ENCODE measurements at places on chromosomes 12 and 14.

DNA sequence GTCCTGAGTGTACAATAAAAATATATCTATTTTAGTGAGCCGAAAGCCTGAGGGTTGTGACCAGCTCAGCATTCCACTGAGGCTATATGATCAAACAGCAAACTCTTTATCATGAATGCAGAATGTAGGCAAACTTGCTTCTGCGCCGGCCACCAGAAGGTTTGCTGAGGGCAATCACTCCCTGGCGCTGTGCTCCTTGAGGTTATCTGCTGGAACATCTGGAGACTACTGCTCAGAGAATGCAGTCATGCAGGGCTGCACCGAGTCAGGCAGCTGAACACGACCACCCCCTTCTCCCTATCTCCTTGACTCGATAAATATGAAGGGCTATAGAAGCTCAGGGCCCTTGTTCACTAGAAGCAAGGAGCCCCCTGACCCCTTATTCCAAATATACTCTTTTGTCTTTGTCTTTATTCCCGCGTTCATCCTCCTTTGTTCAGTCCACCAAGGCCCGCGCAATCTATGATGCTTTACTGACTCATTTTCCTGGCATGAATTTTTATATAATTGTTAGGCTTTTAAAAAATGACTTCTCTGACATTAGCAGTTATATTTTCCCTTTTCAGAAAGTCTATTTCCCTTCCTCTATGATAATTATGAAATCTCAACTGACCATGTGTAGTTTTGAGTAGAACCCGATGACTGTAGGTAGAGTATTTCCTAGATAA lies 1089.3 kb downstream of the SLC16A7 start:
- DNase-seq, result no peak

GRCh38 chr14:101215927-101216326 lies 312.4 kb upstream of the RTL1 start:
- no peak for DNase-seq

DNA sequence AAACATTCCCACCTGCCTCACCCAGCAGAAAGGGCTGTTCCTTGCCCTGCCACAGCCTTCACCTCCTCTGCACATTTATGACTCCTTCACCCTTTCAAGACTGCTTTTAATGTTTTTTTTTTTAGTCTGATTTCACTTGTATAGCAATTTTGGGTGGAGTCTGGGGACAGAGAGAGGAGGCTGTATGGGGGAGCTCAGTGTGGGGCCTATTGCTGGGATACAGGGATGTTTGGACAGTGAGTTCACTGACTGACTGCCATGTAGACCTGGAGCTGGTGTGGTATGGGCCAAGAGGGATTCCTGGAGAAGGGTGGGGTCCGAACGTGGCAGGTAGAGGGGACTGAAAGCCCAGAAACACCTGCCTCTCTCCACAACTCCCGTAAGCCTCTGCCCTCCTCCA lies 1.9 kb upstream of the KRT85 start:
- DNase-seq, result no peak

DNA sequence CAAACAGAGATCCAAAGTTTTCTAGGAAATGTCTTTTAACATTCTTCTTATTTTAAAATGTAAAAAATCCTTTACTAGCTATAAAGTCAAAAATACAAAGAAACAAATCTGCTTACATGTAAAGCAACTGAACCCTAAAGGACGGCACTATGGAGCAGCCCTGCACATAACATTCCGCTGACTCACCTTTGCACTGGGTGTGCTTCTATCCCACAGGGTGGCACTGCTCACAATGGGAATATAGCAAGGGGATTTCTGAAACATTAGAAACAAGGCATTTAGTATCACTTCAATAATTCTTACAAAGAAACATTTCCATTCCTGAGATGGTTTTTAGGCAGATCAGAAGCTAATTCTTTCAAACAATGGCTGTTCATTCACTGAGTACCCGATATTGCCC lies 94.3 kb downstream of the C12orf42 start:
- DNase-seq, result no peak

GRCh38 chr12:111450676-111451075 lies 45.0 kb downstream of the SH2B3 start:
- DNase-seq, result no peak

DNA sequence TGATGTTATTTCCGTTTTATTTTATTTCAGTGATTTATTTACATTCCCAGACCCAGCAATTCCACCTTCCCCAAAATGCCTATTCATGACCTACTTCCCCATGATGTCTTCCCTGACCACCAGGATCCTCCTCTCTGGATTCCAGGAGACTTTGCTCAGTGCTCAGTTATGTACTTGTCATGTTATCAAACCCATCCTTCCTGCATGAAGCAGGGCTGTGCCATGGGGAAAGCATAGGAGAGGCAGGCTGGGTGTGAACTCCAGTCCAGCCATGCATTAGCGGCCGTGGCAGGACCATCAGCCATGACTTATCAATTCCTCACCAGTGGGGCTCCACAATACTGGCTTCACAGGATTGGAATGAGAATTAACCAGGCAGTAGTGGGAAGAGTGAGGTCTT lies 57.8 kb downstream of the B4GALNT3 start:
- no peak for DNase-seq

- no peak for DNase-seq
These were observed 228.4 kb upstream of the CAND1 start for GRCh38 chr12:67040861-67041137.

DNA sequence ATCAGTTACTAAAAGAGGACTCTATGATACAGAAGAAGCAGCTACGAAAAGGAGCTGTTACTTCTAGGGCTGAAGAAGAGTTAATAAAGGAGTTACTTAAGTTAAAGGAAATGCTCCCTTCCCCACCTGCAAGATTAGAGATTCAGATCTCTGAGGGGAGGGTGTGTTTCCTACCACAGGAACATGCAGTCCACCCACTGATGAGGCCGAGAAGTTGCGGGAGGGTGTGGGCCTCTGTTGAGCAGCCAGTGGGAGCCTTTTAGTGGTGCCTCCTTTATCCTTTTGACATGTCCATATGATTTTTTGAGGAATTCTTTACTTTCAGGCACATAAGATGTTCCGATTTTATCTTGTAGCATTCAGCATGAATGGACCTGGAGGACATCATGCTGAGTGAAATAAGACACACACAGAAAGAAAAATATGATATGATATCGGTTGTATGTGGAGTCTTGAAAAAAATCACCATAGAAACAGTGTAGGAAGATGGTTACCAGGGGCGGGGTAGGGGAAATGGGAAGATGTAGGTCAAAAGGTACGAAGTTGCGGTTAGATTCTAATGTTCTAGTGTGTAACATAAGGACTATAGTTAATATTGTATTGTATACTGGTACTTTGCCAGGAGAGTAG lies 4.4 kb upstream of the M6PR start:
- DNase-seq, result no peak

GRCh38 chr12:68984796-68985573 lies 52.0 kb upstream of the CPM start:
- DNase-seq, result no peak

GRCh38 chr14:79896009-79896408 lies 315.3 kb downstream of the DIO2 start:
- DNase-seq, result no peak

DNA sequence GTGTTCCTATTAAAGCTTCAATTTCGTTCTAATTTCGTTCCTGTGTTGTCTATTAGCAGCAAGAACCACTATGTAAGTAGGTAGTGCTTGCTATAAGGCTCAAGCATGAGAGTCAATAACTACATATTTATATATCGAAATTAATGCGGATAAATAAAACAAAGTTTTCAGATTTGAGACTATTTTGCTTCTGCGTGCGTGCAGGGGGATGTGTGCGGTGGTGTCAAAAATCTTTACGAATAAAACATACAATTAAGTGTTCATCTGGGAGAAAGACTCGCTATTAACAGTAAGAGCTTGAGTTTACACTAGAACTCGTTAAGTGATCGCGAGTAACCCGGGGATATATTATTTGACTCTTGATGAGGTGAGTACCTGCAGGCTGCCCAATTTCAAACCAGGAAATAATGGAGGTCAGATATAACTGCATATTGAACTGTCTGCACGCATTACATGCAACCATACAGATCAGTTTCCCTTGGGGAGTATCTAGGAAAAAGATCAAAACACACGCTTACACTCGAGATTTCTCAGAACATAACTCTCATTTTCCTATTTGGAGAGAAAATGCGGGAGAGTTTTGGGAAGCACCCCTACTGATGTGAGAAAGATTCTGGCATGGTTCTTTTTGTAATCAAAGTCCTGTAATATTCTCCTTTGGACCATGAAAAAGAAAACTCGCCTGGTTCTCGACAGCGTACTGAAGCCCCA lies 813 bp downstream of the TWF1 start:
- DNase-seq, result no peak

DNA sequence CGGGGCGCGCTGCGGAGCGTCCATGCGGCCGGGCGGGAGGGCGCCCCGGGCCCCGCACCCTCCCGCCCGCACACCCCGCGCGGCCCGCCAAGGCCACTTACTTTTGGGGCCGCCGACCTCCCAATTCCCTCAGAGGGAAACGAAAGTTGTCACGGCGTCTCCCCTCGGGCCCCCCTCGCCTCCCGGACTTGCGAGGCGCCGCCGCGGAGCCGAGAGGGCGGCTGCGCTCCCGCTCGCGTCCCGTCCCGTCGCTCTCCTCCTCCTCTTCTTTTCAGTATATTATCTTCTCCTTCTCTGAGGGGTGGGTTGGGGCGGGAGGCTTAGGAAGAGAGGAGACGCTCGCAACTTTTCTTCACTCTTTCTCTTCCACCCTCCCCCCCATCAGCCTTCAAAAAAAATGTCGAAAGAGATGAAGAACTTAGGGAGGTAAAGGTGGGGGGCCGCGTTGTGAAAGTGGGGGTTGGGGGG lies 613 bp downstream of the DUSP16 start:
- no peak for DNase-seq

DNA sequence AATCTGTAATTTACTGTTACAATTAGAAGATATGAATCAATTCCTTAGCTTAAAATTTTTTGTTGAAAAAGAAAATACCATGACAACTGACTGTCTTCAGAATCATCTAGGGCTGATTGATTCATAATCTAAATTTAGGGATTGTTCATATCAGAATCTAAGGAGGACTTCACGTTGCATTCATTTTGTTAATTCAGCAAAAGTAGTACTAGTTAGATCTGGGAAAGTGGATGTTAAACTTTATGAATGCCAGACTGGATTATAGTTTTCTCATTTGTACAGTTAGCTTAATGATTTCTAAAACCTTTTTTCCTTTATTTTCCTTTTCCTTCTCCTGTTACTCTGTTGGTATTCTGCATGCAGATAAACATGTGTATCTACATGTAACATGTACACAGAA lies 135.5 kb downstream of the PDE3A start:
- no peak for DNase-seq

DNA sequence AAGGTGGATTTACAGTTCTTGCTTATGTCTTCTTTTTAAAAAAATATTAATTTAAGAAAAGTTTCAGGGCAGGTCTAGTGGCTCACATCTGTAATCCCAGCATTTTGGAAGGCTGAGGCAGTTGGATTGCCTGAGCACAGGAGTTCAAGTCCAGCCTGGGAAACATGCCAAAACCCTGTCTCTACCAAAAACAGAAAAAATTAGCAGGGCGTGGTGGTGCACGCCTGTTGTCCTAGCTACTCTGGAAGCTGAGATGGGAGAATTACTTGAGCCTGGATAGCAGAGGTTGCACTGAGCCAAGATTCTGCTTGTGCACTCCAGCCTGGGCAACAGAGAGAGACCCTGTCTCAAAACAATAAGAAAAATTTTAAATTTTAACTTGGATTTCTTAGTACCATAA lies 5.4 kb upstream of the TAS2R46 start:
- no peak for DNase-seq

- DNase-seq, result no peak
These were observed 28.4 kb downstream of the NFYB start for GRCh38 chr12:104109446-104110271.

DNA sequence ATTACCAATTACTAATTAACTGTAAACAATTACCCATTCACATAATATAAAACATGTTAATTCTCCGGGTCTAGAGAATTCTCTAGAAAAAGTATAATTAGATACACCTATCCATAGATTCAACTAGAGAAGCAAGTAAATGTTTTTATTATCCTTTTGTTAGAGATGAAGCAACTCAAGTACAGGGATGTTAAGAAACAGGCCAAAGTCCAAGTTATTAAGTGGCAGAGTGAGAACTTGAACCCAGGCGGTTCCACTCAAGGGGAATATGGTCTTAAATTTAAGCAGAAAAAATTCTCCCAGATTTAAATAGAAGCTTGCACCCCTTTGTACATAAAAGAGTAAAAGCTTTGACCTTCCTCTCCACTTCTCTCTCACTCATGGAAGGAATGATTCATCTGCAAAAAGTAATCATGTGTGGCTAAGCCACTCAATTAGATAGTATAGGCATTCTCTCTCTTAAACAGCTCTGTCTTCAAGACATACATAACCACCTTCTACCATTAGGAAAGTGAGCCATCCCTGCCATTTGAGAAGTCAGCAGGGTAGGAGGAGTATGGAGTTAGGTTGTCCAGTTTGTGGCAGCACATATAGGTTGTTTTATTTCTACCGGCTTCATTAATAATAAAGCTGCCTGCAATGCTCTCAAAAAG lies 34.1 kb downstream of the ERGIC2 start:
- no peak for DNase-seq

- no peak for DNase-seq
These were observed 194.3 kb downstream of the DACT1 start for GRCh38 chr14:58832095-58832521.

DNA sequence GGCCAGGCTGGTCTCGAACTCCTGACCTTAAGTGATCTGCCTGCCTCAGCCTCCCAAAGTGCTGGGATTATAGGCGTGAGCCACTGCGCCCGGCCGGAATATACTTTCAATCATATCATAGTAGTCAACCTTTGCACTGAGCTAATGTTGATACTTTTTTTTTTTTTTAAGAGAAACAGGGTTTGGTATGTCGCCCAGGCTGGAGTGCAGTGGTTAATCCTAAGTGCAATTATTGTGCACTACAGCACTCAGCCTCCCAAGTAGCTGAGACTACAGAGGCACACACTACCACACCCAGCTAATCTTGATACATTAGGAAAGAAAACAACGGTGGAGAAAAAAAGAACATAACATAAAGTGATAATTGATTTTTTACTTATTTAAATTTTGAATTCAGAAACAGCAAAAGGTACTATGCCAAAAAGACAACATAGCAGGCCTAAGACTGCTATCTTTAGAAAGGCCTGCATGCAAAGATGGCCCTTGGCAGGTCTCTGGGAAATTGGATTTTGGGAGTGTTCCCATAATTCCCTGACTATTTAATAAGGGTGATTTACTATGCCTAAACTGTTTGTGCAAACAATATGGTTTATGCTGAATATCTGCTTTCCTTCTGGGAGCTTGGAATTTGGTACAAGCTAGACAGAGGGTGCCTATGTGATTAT lies 15.5 kb downstream of the BTBD7 start:
- no peak for DNase-seq

GRCh38 chr12:5464096-5464495 lies 32.2 kb downstream of the NTF3 start:
- no peak for DNase-seq

GRCh38 chr14:82720946-82721345 lies 1187.3 kb upstream of the SEL1L start:
- no peak for DNase-seq

DNA sequence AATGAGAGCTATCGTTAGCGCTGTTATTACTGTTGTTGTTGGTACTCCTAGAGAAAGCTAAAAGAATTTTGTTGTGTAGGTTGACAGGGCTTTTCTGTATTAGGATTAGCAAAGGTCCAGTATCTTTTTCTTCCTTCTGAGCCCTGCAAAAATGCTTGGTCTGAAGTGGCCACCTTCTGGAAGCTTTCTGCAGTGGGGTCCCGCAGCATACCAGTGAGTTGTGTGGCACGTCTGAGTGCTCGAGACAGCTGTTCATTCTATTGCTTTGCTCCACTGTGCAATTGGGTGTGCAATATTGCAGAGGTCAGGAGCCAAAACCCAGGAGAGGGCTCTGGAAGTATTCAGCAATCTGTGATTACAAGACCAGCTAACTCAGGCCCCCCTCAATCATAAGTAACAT lies 57.1 kb downstream of the CCDC60 start:
- DNase-seq, result no peak

Data from NCI-H187 treated with DMSO at 0.1 percent for 48 hours (cell line).